DMS153 (cell line): ENCODE measurements at places on chromosomes 13 and 19.

DNA sequence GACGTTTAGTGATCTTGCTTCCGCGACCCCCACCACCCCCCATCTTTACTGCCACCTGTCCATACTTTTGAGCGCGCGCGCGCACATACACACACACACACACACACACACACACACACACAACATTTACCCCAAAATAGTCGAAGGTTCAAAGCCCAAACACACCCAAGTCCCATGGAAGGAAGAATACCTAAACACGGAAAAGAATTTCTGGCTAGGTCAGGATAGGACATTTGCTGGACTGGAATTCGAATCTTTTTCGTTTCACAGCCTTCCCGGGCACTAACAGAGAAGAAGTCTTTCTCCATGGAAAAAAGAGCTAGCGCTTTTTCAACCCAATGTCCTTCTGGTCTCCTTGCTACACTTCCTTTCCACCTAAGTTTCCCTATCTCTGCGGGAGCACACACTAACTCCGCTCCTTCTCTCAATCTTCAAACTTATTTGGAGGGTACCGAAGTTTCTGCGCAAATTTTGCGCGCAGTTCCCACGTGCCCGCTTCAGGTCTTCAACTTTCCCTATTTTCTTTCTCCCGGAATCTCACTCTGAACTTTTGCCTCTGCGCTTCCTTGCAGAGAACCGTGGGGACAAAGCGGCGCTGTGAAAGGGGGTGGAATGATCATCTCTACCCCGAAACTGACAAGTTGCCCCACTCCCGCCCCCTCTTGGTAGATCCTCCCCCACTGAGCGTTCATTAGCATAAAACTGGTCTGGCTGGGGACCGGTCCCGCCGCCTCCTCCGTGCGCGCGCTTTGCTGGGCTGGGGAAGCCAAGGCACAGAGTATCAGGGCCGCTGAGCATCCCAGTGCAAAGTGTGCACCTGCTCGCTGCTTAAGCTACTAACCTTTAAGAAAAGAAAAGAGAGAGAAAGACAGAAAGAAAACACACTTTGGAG lies 2.7 kb downstream of the DACH1 start:
- DNase-seq, result peak; percentile 47

GRCh38 chr19:400976-401865 lies 7.7 kb downstream of the C2CD4C start:
- DNase-seq, result no peak

DNA sequence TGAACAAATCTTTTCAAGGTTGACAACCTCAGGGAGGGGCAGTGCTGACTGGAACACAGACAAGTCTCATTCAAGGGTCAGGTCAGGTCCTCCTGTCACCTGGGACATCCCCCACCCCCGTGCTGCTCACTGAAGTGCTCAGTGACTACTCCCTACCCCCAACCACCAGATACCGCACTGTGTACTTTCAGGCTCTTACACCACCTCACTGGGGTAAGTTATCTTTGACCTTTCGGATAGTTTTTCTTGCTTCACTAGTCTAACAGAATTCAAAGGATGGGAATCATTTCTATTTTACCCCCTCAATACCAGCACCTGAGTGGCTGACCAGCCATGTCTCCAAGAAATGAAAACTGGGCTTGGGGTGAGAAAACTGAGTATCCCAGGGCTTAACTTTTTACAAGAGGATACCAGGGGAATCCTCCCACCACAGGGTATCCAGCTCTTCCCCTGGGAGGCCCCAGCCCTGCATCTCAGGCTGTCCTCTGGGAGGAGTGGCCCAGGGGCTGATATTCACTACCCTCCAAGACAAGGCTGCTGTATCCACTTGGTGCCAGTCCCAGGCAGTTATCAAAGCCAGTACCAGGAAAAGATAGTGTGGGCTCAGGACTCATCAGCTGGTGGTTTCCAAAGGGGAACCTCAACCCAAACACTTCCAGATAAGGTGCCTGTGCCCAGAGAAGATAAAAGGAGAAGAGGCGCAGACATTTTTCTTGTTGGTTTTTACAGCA lies 2.1 kb downstream of the ZNF563 start:
- DNase-seq, result no peak

GRCh38 chr13:37599519-37599918 lies 951 bp upstream of the POSTN start:
- no peak for DNase-seq

DNA sequence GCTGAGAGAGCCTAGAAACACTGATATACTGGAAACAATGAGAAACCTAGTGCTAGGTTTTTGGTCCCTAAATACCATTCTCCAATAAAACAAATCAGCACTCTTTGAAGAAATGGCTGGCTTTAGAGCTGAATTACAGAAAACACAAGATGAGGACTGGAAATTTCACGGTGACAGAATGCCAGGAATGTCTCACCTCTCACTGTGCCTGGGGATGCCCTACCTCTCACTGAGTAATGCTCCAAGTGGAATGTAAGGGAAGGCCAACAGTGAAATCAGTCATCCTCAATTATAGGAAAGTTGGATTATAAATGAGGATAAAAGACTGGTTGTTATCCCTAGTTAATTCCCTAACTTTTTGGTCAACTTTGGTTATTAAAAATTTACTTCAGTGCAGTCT lies 259.0 kb downstream of the NALCN start:
- DNase-seq, result no peak

DNA sequence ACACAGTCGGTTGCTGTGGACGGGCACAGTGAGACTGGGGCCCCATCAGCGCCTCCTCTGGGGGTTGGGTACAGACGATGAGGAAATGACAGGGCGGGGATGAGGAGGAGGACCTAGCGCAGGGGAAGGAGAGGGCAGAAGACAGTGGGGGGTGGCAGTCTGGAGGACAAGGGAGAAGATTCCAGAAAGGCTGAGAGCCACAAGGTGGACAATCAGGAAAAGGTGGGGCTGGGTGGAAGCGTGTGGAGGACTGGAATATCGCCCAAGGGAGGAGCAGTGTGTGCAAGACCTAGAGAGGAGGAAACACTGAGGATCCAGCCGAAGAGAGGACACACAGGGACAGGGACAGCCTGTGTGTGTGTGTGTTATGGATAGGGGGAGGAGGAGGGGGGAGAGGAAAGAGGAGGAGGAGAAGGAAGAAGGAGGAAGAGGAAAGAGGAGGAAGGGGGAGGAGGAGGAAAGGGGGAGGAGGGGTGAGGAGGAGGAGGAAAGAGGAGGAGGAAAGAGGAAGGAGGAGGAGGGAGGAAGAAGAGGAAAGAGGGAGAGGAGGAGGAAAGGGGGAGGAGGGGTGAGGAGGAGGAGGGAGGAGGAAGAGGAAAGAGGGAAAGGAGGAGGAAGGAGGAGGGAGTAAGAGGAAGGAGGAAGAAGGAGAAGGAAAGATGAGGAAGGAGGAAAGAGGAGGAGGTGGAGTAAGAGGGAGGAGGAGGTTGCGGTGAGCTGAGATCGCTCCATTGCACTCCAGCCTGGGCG lies 15.8 kb upstream of the GARIN5A start:
- DNase-seq, result no peak

DNA sequence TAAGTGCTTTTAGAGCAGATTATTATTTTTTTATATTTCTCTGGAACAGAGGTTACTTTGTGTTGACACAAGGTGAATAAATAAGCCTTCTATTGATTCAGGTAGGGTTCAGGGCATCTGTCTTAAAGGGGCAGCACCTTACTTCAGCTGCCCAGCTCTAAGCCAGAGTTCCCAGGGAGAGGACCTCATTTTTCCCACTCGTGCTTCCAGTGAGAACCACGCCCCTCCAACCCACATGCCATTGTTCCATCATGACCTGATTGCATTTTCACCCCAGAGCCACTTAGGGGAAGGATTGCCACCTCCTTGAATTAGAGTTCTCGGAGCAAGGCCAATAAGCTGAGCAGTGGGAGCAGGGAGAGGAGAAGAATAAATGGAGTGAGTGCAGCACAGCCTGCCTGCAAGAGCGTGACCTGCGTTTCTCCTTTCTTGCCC lies 104.3 kb upstream of the FRY start:
- DNase-seq, result peak; percentile 61

GRCh38 chr19:10346509-10346908 lies 7.1 kb upstream of the ICAM3 start:
- no peak for DNase-seq

DNA sequence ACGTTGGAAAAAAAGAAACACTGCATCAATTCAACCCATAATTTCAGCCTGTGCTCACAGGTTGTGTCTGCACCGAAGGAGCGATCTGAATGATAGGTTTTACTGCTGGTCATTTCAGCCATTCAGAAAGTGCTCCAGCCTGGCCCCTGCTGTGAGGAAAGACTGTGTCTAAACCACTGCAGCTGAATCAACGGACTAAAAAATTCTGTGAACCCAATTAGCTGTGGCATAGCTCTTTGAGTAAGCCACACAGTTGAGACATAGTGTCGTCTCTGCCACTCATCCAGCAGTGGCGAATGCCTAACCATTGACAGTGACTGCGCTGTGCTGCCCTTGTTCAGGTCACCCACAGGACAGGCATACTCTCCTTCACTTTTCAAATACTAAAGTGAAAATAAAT lies 179.8 kb downstream of the COG6 start:
- DNase-seq, result no peak

GRCh38 chr13:59706101-59706976 lies 457.4 kb downstream of the DIAPH3 start:
- no peak for DNase-seq

DNA sequence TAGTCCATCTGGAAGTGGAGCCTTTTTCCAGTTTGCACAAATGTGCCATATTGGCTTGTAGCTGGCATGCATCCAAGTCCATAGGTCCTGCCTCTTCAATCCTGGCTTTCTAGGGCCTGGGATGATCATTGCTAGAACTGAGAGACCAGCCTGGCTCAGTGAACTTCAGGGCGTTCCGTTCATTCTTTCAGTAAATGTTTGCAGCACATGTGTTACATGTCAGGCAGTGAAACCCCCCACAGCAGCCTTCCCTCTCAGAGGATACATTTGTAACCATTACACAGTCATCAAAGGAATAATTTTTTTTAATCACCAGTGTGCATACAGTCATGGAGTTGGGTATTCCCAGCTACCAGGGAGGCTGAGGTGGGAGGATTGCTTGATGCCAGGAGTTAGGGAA lies 9.7 kb downstream of the FUT2 start:
- no peak for DNase-seq
